ENCODE measurements at places on chromosomes 12 and 14. TPM values are rescaled to one million over a fixed set of nuclear protein-coding genes. Genes with fewer than 3 reads are reported as not detected.

- DNase-seq, result no peak
Measured at GRCh38 chr12:119222222-119222951, 43.7 kb downstream of the HSPB8 start.

DNA sequence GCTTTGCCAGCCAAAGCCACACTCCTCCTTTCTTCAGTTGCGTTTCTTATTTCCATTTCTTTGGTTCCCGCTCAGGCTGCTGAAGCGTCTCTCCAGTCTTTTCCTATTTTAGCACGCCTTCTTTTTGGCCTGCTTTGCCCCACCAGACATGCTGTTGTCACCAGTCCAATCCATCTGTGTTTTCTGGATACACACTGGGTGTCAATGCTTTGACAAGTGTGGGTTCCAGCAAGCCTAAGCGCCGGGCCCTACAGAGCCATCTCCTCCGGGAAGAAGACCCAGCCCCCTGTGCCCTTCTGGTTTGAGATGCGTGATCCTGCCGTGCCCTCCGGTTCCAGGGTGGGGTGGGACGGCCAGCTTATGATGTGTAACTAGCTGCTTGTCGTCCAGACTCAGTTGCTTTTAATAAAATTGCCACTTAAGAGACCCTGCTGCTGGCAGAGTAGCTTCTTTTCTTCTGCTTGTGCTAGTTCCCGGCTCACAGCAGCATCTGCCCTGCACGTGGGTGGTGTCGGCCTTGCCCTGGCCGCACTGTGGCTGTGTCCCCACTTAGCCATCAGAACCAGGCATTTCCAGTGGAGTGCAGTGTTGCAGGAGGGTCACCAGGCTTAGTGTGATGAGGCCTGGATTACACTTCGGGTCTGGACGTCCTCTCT lies 29.7 kb downstream of the EML1 start:
- DNase-seq, result no peak

- no peak for DNase-seq
Measured at GRCh38 chr14:99681101-99681831, 2.8 kb upstream of the CYP46A1 start.

DNA sequence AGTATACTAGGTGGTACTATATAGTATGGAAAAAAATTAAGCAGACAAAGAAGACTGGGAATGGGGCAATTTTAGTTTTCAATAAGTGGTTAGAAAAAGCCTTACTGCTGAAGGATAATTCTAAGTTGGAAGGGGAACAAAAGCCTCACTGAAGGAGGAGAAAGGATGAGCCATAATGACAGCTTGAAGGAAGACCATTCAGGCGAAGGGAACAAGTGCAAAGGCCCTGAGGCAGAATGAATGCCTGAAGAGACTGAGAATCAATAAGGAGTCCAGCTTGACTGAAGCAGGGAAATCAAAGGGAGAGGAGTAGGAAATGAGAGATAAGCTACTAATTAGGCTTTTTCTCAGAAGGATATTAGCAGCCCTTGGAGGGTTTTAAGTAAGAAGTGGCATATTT lies 28.5 kb downstream of the PPP1R13B start:
- DNase-seq, result no peak

DNA sequence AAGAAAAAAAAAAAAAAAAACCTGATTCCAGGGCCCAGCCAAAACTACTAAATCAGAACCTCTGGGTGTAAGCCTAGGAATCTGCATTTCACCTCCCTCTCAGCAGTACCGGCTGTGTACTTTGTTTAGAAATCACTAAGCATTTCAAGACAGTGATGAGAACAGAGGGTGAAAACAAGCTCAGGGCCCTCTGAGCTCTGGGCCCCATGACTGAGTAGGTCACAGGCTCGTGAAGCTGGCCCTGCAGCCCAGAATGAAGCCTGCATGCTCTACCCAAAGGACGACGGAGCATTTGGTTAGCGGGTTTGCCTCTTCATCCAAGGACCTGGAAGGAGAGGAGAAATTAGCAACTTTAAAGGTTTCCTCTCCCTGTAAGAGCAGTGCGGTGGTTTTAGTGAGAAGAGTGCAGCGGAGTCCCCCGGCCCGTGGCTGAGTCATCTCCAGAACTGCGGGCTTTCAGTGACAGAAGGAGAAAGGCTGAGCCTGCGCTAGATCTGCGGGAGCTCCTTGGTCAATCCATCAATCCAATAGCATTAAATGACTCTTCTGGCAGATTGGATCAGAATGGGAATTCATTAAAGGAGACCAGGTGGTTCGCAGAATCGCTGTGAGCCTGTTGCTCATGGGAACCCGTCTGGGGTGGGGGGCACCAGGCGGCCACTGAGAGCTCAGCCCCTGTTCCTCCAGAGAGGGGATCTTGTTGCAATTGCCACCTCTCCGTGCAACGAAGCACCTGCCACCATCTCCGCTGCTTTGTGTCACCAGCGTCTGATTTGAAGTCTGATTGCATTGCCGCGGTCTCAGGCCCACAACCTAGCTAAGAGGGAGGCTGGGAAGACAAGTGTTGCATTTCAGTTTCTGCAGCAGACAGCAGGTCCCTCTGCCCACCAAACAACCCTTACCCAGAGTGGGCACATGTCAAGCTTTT lies 7.3 kb downstream of the IL31 start:
- DNase-seq, result no peak

- DNase-seq, result no peak
Measured at GRCh38 chr12:70486588-70486987, 120.5 kb downstream of the KCNMB4 start.

DNA sequence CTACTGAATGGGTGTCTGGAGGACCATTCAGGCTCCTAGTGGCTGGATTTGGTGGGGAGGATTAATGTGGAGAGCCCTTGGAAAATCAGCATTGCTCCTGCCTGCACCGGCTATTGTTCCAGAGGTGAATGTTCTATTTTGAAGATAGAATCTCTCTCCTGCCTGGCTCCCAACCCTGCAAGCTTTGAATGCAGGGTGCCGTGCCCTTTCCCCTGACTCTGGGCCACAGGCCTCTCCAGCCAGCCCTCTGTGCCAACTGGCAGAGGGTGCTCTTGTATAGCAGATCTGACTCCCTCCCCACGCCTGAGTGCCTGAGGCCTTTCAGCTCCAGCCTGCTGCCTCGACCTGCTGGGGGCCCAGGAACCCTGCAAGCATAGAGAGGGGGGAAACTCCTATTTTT lies 106.8 kb downstream of the TMEM260 start:
- DNase-seq, result no peak

DNA sequence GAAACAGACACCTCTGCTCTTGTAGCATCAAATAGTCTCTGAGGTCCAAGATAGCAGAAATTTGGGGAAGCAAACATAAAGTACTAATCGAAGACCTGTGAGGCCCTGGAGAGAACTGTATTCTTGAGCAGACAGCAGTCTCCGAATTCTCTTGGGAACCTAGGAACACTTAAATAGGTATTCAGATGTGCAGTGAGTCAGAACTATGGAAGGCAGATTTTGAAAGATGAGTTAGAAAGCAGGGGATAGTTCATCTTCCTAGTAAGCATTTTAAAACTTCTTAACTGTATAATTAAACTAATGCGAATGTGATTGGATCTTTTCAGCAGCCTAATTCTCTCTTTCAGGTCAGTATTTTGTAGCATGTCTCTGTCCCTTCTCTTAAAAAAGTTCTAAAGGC lies 30.6 kb downstream of the NAA30 start:
- DNase-seq, result no peak

DNA sequence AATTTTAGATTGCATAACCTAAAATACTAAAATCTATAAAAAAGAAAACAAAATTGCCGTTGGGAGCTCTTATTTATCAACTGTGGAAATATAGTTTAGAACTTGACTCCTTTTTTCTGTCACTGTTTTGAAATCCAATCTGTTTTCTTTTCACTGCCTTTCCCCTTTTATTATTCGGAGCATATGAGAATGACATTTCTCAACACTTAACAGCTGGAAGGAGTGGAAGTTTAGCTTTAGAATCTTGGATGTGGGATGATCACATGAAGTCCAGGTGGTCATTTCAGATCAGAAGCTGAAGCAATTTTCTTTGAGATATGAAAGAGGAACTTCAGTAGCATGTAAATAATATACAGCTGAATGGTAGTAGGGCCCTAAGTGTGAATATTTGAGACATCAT lies 16.7 kb downstream of the TRHDE start:
- DNase-seq, result no peak

DNA sequence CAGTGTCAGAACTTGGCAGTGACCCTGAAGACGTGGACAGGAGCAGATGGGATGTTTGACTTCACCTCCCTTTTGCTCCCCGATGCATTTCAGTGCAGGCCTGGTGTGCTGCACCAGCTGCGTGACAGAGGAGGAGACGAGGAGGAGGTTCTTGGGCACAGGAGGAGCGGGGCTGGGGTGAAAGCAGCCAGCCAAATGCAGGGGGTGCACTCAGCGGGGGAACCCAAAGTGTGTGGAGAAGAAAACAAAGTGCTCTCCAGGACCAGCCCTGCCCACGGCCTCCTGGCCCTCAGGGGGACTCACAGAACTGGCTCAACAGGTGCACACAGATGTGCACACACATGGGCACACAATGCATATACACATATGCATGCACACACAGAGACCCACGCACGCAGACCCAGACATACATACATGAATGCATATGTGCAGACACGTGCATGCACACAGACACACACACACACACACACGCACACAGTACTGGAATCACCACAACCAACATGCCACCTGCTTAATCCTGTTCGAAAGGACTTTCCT lies 91.7 kb upstream of the SFSWAP start:
- no peak for DNase-seq

GRCh38 chr12:12985817-12986408 lies 14.2 kb downstream of the HEBP1 start:
- no peak for DNase-seq

GRCh38 chr12:11706509-11707379 lies 57.3 kb downstream of the ETV6 start:
- no peak for DNase-seq

GRCh38 chr14:30295980-30296379 lies 263.0 kb upstream of the G2E3 start:
- no peak for DNase-seq

GRCh38 chr12:52874573-52875435 lies 26.0 kb upstream of the KRT78 start:
- DNase-seq, result no peak

GRCh38 chr12:104751594-104751993 lies 206.5 kb downstream of the SLC41A2 start:
- DNase-seq, result no peak

GRCh38 chr14:68951800-68952530 lies 27.1 kb downstream of the ACTN1 start:
- DNase-seq, result no peak

DNA sequence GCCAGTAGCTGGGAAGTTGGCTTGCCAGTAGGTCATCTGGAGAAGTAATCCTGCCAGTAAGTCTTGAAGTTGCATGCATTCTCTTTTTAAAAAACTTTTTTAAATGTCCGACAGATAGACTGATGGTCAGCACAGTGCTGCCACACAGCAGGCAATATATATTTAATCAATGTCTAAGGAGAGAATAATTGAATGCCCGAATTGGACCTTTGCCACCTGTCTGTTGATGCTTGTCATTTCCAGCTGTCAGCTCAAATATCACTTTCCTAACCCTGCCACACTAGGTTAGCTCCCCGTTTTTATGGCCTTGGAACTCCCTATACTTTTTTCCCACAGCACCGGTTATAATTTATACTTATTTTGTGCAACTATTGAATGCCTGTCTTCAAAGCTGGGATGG lies 2.1 kb upstream of the SLC15A4 start:
- DNase-seq, result no peak

DNA sequence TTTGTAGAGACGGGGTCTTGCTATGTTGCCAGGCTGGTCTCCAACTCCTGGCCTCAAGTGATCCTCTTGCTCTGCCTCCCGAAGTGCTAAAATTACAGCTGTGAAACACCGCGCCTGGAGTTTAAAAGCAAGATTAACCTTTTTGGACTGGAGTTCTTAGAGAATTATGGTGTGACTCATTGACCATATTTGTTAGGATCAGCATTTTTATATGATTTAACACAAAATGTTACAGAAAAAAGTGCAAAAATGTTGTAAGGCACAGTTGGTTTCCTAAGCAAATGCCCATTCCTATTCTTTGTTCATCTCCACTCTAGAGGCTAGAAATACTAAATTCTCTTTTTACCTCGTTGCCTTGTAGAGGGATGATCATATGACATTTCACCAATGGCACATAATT lies 27.6 kb downstream of the SLC35E3 start:
- DNase-seq, result no peak

- DNase-seq, result peak; percentile 63
Measured at GRCh38 chr14:71320734-71321573, 413.7 kb downstream of the PCNX1 start.

DNA sequence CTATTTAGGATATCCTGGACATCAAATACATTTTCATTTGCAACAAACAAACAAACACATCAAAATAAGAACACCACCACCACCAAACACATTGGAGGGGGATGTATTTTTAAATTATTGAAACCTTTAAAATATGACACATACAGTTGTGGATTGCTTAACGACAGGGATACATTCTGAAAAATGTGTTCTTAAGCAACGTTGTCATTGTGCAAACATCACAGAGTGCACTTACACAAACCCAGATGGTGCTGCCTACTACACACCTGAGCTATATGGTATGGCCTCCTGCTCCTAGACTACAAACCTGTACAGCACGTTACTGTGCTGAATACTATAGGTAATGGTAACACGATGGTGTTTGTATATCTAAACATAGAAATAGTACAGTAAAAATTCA lies 19.4 kb downstream of the PYGL start:
- no peak for DNase-seq

GRCh38 chr12:109535863-109536250 lies 37.4 kb downstream of the MMAB start:
- DNase-seq, result no peak

GRCh38 chr12:124720681-124721500 lies 142.8 kb downstream of the SCARB1 start:
- DNase-seq, result peak; percentile 73

DNA sequence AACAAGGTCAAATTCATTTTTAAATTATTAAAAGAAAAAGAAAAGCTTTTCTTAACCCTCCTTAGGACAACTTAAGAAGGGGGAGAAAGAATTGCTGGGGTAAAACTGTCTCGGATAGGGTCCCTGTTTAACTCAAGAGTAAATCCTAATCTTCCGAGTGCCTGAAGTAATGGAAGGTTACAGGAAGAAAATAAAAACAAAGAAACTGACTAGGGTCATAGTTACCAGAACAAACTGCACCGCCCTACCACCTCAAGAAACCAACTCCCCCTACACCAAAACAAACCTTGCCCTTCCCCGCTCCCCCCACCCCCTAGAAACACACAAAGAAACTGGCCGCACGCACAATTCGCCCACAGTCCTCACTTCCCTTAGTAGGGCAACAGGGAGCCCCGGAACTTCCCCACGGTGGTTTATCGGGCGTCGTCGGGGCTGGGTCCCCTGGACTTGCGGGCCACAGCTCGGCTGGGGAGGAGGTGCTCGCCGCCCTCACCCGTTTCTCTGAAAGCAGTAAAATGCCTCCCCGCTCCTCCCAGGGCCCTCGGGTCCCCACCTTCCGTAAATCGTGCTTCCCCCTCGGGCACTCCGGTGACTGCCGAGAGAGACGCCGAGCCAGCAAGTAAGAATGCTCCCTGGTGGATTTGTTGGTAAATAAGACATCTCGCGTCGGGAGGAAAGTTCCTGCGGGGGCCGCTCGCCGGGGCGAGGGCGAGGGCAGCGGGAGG lies 2.4 kb downstream of the SINHCAF start:
- DNase-seq, result no peak

GLTP gene
- total RNA-seq, result 15.3 TPM

BEGAIN gene
- 0.13 TPM for total RNA-seq

MANSC4 gene
- total RNA-seq, result not detected

ART4 gene
- total RNA-seq, result not detected

PNN gene
- total RNA-seq, result 20.1 TPM

KIF26A gene
- 3.2 TPM for total RNA-seq

NPAS3 gene
- 0.67 TPM for total RNA-seq

NDUFA12 gene
- total RNA-seq, result 189 TPM

NUMB gene
- 25.9 TPM for total RNA-seq

CALCOCO1 gene
- total RNA-seq, result 185 TPM

TAS2R19 gene
- 0.86 TPM for total RNA-seq

OTOGL gene
- 0.26 TPM for total RNA-seq
